Glomerular endothelial cell (primary cell): ENCODE measurements at places on chromosomes 11 and 22. TPM values are rescaled to one million over a fixed set of nuclear protein-coding genes. Genes with fewer than 3 reads are reported as not detected.

DNA sequence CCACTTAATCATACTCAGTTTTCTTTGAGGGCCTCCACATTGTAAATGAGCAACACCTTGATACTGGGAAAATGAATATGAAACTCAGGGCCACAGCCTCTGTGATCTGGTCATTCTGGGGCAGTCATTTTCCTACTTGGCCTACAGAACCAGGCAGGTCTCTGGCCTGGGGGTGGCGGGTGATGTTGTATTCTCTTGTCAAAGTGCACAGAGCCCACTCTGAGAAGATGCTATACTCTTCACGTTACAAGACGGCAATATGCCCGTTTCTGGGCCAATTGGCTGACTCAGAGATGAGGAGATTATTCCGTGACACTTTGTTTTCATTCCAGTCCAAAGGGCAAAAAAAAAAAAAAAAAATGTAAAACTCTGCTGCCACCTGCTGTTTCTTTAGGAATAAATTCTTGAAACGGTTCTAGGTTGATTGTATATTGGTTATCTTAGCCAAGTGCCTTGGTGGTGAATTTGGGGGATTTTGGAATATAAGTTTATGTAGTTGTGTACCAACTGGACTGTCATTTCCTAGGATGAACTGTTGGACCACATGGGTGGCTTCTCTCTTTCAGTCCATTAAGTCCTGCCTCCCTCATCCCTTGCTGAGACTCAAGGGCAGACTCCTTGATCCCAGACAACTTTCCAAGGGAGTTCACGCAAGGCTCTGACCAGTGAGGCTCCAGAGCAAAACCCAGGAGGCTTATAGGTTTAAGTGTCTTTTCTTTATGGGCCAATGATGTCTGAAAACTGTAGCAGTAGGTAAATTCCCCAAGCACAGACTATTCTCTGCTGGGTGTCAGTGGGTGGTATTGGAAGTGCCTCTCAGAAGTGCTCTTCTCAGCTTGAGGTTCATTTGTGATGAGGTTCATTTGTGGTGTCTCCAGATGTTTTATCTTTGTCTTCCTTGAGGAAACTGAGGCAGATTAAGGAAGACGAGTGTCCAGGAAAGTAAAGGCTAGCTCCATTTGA is 18.2 kb downstream of the ADM start:
- no peak for DNase-seq

- no peak for DNase-seq
These were observed 38.5 kb upstream of the LARGE1 start for GRCh38 chr22:33958741-33959140.

GRCh38 chr22:17675584-17675983 is 37.0 kb downstream of the BCL2L13 start:
- no peak for DNase-seq

- DNase-seq: no peak
These were observed 5.2 kb downstream of the TMEM126A start for GRCh38 chr11:85652786-85653447.

DNA sequence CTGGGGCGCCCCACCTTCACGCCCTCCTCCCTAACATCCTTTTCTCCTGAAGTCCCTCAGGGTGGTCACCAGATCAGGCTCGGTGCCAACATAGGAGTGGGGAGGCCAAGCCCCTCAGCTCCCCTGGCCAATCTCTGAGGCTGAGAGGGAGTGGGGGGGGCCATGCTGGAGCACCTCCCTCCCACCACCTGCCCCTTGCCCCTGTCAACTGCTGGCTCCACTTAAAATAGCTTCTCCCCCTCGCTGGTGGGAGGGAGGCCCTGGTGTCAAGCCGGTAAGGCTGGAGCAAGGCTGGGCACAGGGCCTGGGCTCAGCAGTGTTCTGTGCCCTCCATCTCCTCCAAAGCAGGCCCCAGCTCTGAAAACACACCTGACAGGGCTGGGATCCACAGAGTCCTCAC is 4.9 kb downstream of the PLXNB2 start:
- no peak for DNase-seq

- DNase-seq: no peak
These were observed 73.7 kb upstream of the PLET1 start for GRCh38 chr11:112334381-112334780.

- DNase-seq: no peak
These were observed 54.7 kb upstream of the CCDC89 start for GRCh38 chr11:85740481-85741400.

GRCh38 chr11:640021-640706 is 3.1 kb downstream of the DRD4 start:
- DNase-seq: no peak

OR4D5 gene
- not detected in 2 replicates for total RNA-seq

PELI3 gene
- 4.7 and 4.8 TPM in 2 replicates for total RNA-seq
